C1 segment of cervical spinal cord (tissue), 14 donors: ENCODE measurements at places on chromosomes 12 and 14.

DNA sequence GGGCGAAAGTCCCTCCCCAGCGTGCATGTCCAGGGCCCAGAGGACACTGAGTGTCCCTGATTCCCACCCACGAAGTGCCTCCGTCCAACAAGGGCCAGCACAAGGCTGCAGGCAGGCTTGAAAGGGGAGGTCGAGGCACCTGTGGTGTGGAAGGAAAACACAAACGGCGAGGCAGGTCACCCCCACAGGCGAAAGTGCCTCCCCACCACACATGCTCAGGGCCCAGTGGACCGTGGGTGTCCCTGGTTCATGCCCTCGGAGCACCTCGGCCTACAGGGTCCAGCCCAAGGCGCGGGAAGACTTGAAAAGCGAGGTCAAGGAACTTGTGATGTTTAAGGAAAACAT, 370.4 kb downstream of the ALG10 start:
- DNase-seq, result no peak

DNA sequence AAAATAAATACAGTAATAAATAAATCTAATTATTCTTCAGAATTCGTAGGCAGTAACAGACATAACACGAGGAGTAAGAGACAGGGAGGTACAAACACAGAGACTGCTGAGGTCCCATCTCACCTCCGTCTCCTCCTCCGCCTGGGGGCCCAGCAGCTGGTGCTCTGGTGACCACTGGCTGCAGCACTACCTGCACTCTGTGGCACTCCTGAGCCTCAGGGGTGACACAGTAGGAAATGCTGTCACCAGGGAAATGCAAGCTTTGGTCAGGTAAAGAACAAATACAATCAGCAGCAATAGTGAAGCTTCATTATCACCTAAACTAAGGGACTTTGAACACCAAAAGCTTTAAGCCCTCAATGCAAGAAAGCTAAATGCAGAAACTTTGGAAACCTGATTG, 19.6 kb downstream of the GSTZ1 start:
- DNase-seq, result no peak

DNA sequence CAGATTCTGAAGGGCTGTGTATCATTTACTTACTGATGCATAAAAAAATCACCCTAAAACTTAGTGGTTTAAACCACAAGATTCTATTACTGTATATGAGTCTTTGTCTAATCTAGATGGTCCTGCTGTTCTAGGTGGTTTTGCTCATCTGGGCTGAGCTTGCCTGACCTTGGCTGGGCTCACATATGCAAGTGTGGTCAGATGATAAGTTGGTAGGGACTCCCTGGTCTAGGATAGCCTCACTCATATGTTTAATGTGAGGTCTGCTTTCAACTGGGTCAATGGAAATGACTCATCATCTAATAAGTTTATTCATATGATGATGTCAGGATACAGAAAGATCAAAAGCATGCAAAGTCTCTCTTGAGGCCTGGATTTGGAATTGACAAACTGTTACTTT, 887.8 kb downstream of the TRHDE start:
- DNase-seq, result no peak

DNA sequence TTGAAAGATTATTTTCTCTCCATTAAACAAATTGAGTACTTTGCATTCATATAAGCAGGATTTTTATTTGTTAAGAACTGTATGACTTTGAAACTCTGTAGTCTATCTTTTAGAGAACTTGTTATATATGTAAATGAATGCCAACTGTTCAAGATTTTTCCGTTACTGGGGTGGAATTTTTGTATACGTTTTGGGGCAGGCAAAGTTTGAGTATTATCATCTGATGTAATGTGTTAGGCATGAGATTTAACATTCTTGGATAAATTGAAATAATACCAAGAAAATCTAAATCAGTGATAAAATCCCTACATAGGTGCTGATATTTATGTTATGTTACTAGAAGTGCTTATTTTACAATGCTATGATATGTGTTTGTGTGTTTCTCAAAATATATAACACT, 8.4 kb downstream of the CNOT2 start:
- DNase-seq, result no peak

DNA sequence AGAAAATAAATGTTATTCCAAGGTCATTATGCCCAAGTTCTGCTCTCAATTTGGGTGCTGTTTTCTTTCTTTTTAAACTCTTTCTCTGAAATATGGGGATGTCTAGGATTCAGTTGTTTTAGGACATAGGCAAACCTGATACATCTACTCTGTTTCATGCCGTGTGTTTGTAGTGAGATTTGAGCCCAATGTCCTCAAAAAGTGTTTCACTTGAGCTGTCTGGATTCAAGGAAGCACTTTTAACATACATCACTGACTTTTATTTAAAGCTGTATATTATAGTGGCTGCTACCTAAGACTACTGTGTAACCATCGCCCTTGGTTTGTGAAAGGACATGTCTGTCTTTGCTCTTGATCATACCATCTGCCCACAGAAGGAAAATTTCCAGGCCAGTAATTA, 709.3 kb upstream of the STXBP6 start:
- no peak for DNase-seq

- no peak for DNase-seq
These were observed 91.9 kb downstream of the BICD1 start for GRCh38 chr12:32198555-32198954.

DNA sequence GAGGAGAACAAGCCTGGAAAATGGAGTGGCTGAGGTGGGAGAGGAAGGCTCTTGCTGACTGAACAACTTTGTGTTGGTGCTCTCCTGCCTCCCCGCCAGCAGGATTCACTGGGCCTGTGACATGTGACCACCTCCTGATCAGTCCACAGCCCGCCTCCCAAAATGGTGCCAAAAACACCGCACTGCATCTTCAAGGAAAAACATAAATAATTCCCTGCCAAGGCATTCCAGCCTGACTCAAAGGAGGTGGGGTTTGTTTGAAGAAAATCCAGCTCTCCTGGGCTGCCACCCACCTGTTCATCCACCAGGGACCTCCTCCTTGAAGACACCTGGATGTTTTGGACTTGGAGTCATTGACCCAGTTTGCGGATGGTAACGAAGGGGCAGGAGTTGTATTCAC, 83.8 kb upstream of the PIWIL1 start:
- DNase-seq, result no peak

GRCh38 chr14:60093606-60094005, 1.9 kb downstream of the PCNX4 start:
- DNase-seq, result no peak

GRCh38 chr12:123929946-123930583, 42.6 kb downstream of the CCDC92 start:
- DNase-seq, result no peak

- DNase-seq, result no peak
These were observed 265.5 kb downstream of the SEC23A start for GRCh38 chr14:38837343-38838048.

DNA sequence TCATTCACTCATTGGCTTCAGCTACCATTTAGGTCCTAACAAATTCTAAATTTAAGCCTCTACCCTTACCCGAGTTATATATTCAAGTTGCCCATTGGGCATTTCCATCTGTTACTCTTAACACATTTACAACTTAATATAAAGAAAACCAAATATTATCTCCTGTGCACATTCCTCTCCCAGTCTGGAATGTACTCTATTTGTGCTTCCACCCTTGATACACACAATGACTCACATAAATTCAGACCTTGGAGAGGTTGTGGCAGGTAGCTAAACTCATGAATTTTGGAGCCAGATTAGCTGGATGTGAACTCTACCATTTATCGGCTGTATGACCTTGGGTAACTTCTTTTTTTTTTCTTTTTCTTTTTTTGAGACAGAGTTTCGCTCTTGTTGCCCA, 51.1 kb downstream of the BRMS1L start:
- DNase-seq, result no peak

DNA sequence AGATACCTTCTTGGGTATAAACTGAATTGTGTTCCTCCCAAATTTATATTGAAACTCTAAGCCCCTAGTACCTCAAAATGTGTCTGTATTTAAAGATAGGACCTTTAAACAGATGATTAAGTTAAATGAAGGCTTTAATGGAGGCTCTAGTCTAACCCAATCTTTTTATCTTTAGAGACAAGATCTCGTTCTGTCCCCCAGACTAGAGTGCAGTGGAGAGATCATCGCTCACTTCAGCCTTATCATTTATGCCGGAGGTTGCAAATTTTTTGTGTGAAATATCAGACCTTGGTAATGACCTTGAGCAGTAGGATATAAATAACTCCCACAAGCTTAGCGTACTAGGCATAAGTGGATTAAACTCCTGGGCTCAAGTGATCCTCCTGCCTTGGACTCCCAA, 81.8 kb downstream of the C14orf132 start:
- no peak for DNase-seq

DNA sequence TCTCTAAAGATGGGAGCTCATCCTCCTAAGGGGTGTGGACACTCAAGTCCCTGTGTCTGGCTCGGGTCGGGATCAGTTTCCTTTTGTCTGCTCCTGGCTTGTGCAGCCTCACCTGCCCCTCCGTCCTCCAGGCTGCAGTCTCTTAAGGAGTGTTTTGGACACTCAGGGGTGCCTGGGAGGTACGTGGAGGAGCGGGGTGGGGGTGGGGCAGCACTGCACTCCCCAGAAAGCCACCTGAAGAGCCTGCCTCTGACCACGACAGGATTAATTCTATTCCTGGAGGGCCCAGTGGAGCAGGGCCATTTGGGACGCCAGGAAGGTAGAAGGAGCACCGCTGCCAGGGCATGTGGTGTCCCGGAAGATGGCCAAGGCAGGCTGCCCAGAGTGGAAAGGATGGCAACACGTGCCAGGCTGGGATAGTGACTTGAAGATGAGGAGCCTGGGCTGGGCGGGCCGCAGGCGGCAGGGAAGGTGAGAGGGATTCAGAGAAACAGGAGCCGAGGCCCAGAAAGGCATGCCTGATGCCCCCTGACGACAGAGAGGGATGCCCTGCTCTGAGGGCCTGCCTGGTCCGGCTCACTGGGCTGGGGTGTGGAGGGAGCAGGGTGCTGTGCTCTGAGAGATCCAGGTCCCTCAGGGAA, 14.8 kb upstream of the LRTM2 start:
- no peak for DNase-seq

DNA sequence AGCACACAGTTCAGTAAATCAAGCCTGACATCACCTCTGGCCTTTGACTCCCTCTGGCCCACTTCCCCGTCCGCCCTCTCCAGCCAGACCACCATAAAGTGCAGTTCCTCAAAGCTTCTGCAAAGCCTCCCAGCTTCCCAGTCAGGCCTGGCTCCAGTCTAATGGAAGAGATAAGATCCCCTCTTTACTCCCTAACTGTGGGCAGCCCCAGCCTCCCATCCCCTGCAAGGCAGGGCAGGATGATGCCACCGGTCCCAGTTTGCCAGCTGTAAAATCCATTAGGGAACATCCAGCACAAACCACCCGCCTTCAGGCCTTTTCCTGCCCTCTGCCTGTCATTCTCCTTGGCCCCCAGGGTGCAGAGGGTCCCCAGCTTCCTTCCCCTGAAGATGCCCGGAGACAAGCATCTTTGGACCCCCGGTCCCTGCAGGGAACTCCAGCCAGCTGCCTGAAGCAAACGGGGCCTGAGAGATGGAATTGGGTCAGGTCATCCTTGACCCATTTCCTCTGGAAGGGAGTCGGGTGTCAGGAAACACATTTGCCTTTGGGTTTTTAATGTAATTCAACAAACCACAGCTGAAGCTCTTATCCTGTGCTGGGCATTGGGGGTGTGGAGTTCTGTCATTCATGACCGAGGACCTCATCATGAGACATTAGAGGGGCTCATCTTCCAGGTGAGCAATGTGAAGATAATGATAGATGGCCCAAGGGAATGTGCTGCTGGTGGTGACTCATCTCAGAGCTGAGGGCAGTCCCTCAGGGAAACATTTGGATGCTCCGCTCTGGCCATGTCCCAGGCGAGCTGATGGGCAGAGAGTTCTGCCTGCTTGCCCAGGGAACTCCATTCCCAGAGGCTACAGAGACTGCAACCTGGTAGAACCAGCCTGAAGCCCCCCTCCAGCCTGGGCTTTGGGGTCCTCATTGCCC, 93.8 kb upstream of the CLMN start:
- DNase-seq, result no peak

- no peak for DNase-seq
These were observed 3.4 kb upstream of the ABCB9 start for GRCh38 chr12:122969676-122970075.

GRCh38 chr12:108650083-108650482, 16.4 kb upstream of the SELPLG start:
- no peak for DNase-seq

DNA sequence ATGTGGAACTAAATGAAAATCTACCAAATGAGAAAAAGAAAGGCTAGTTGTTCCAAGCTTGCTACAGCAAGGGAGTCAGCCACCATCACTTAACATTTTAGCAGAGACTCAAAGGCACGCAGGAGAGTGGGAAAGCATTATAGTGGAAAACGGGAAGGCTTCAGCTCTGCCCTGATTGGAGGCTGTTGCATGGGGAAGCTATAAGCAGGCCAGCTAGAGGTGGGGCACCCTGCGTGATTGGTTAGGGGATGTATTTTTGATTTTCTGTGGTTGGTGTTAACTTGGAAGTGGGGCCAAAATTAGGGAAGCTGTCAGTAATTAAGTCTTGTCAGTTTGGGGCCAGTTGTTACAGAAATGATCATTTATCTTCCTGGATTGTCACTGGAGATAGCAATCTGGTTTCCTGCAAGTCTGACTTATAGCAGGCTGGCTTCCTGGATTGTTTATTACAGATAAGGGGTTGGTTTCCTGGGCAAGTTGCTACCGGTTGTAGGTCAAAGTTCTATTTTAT, 93.9 kb downstream of the FAR2 start:
- DNase-seq, result no peak

GRCh38 chr14:65410640-65411039, 1.9 kb upstream of the FUT8 start:
- no peak for DNase-seq

GRCh38 chr12:101777978-101778377, 38.7 kb upstream of the SYCP3 start:
- DNase-seq, result no peak

DNA sequence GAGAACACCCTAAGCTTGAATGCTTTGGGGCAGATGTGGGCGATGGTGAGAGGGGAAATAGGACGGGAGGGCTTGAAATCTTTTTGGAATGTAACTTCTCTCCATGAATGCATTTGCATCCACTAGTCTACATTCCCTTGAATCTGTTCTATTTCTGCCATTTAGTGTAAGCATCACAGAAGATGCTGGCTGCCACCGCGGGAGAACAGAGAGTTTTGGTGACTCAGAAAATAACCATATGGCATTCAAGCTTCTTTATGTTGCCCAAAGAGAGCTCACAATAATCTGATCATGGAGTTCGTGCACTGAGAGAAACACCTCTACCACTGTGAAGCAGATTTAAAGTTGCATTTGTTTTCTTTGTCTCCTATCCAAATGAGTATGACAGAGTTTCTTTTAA, 52.6 kb upstream of the OTX2 start:
- DNase-seq, result no peak

DNA sequence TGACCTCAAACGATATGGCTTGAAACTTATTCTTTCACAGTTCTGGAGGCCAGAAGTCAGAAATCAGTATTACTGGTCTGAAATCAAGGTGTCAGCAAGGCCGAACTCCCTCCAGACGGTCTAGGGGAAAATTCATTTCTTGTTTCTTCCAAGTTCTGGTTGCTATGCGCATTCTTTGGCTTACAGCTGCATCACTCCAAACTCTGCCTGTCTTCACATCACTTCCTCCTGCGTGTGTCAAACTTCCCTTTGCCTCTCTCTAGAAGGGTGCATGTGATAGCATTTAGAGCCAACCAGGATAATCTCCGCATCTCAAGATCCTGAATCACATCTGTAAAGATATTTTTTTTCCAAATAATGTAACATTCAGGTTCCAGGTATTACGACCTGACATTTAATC, 62.8 kb downstream of the DENND5B start:
- DNase-seq, result no peak
